NCI-H1105 treated with DMSO at 0.1 percent for 48 hours (cell line): ENCODE measurements at places on chromosomes 2 and 18.

- DNase-seq: no peak
Observed at GRCh38 chr2:182933629-182934028, 67.2 kb upstream of the FRZB start.

DNA sequence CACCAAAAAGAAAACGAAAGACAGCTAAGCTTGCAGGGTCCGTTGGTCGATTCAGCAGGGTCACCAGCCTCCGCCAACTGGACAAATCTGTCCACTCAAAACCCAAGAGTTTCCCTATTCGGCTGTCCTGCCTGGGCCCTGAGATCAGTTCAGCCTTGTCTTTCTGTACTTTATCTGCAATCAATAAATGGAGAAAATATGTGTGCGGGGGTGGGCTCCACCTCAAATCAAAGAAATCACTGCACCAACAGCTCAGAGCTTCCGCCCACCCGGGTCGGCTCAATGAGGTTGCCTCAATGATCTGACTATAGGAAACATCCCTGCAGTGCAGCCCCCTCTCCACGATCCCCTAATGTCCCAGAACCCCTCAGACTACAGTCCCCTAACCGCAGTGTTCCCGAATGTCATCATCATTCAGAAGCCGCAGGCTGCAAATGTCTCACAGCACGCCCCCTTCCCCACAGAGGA is 447 bp downstream of the GGCX start:
- DNase-seq: no peak

DNA sequence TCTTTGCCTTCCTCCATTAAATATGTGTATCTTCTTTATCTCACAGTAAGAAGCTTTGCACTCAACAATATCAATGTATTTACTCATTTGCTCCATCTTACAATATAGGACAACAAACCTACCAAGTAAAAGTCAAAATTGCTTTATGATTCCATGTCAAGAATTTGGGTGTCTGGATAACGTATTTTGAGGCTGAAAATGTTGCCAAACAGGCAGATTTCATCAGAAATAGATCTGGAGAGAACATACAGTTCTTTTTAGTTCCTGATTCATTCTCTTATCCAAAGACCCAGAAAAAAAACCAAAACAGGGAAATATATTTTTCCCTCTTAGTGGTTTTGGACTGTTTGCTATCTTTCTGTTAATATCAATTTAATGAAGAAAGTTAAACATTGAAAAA is 621.1 kb downstream of the STK39 start:
- no peak for DNase-seq

- no peak for DNase-seq
Observed at GRCh38 chr18:11883153-11883552, 25.0 kb downstream of the MPPE1 start.
